ENCODE measurements at places on chromosomes 6 and 20. TPM values are rescaled to one million over a fixed set of nuclear protein-coding genes. Genes with fewer than 3 reads are reported as not detected.

The OLIG3 gene
- not detected for total RNA-seq

The HLA-DOB gene
- 0.23 TPM for total RNA-seq

The HCRTR2 gene
- not detected for total RNA-seq

The SOX18 gene
- total RNA-seq: 1.4 TPM

The TSHZ2 gene
- total RNA-seq: not detected

The VWA7 gene
- total RNA-seq: 1.4 TPM

The COL9A1 gene
- total RNA-seq: not detected

The FKBP5 gene
- 65.0 TPM for total RNA-seq

The TBXT gene
- total RNA-seq: not detected

The ESF1 gene
- total RNA-seq: 28.6 TPM

The ZBTB46 gene
- total RNA-seq: 0.88 TPM

The SLC22A2 gene
- total RNA-seq: not detected

The TFAP2D gene
- total RNA-seq: not detected

The BANF2 gene
- not detected for total RNA-seq

The GPX5 gene
- not detected for total RNA-seq

The ELOVL4 gene
- total RNA-seq: 1.2 TPM

The RBCK1 gene
- total RNA-seq: 148 TPM

The BNIP5 gene
- total RNA-seq: not detected

The THEMIS gene
- not detected for total RNA-seq

The HTR1E gene
- total RNA-seq: not detected

The TP53TG5 gene
- total RNA-seq: not detected

The ARFGEF3 gene
- total RNA-seq: 0.57 TPM

The HLA-F gene
- 2.5 TPM for total RNA-seq

The TFAP2A gene
- 15.9 TPM for total RNA-seq

The STX11 gene
- 2.6 TPM for total RNA-seq

The CD24 gene
- 289 TPM for total RNA-seq

The MYCT1 gene
- 0.11 TPM for total RNA-seq

The B3GAT2 gene
- total RNA-seq: 0.05 TPM

The MLIP gene
- not detected for total RNA-seq

The TNF gene
- not detected for total RNA-seq

The CRISP2 gene
- total RNA-seq: not detected

The SLC22A16 gene
- total RNA-seq: not detected

The PAK5 gene
- total RNA-seq: not detected

The ZBTB24 gene
- 5.4 TPM for total RNA-seq

The GSTA4 gene
- 8.0 TPM for total RNA-seq

The HSPA1L gene
- total RNA-seq: 1.4 TPM

The DEFB132 gene
- not detected for total RNA-seq
